Regular cardiac myocyte (primary cell): ENCODE measurements at places on chromosomes 4 and X. TPM values are rescaled to one million over a fixed set of nuclear protein-coding genes. Genes with fewer than 3 reads are reported as not detected.

The ADAM29 gene
- total RNA-seq: not detected in 2 replicates

The MSANTD1 gene
- 0.56 and 0.58 TPM in 2 replicates for total RNA-seq

The XKRX gene
- under 0.01 and 0.28 TPM in 2 replicates for total RNA-seq

The BCORL1 gene
- 1.3 and 1.4 TPM in 2 replicates for total RNA-seq

The CXCL1 gene
- 80.9 and 193 TPM in 2 replicates for total RNA-seq

The CCDC110 gene
- 2.3 and 20.3 TPM in 2 replicates for total RNA-seq
